ENCODE measurements at places on chromosomes 5 and 9. TPM values are rescaled to one million over a fixed set of nuclear protein-coding genes. Genes with fewer than 3 reads are reported as not detected.

DNA sequence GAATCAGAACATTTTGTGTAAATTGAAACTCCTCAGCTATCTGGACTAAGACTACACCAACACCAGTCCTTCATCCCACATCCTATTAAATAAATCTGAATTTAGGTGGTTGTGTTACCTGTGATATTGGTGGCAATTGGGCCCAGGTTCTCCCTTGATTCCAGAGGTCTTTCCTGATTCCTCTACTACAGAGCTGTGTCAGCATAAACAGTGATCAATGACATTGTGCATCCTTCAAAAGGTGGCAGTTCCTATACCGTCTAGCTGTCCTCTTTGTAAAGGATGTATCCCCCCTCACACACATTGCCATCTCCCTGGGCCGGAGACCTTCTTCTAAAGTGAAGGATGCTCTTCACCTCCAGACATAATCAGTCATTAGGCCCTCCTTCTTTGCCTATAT, 239.2 kb downstream of the FAM114A2 start:
- no peak for DNase-seq
- no peaks in the 10 kb centered on the region for H3K36me3 ChIP-seq
- no peaks in the 10 kb centered on the region for H3K4me1 ChIP-seq
- no peaks in the 10 kb centered on the region for H3K27me3 ChIP-seq
- no peak overlapping the region for H3K4me3 ChIP-seq
- H3K27ac ChIP-seq: no peak overlapping the region

GRCh38 chr9:600006-600405, 241.5 kb upstream of the DMRT1 start:
- no peak overlapping the region for H3K4me3 ChIP-seq
- peaks cover 3% of the 10 kb centered on the region for H3K36me3 ChIP-seq
- no peaks in the 10 kb centered on the region for H3K4me1 ChIP-seq
- H3K27ac ChIP-seq: no peak overlapping the region

DNA sequence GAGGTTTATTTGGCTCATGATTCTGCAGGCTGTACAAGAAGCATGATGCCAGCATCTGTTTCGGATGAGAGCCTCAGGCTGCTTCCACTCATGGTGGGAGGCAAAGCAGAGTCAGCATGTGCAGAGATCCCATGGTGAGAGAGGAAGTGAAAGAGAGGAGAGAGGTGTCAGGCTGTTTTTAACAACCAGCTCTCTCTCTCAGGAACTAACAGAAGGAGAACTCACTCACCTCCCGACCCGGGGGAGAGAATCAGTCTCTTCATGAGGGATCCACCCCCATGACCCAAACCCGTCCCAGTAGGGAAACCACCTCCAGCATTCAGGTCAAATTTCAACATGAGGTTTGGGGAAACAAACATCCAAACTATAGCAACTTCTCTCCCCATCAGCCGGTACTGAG, 187.7 kb downstream of the ENC1 start:
- no peak overlapping the region for H3K4me3 ChIP-seq
- no peak overlapping the region for H3K27ac ChIP-seq
- H3K27me3 ChIP-seq: no peaks in the 10 kb centered on the region
- no peak for DNase-seq
- H3K36me3 ChIP-seq: no peaks in the 10 kb centered on the region

SH3GL2 gene
- 2.4 TPM for polyA plus RNA-seq

INSL6 gene
- 0.51 TPM for polyA plus RNA-seq

Data from large intestine (tissue), 12 donors.